ENCODE measurements at places on chromosomes 6 and 20.

GRCh38 chr6:98358173-98358572 lies 476.2 kb upstream of the POU3F2 start:
- DNase-seq = no peak

- DNase-seq = no peak
Measured at GRCh38 chr6:97081010-97081590, 156.6 kb downstream of the KLHL32 start.

DNA sequence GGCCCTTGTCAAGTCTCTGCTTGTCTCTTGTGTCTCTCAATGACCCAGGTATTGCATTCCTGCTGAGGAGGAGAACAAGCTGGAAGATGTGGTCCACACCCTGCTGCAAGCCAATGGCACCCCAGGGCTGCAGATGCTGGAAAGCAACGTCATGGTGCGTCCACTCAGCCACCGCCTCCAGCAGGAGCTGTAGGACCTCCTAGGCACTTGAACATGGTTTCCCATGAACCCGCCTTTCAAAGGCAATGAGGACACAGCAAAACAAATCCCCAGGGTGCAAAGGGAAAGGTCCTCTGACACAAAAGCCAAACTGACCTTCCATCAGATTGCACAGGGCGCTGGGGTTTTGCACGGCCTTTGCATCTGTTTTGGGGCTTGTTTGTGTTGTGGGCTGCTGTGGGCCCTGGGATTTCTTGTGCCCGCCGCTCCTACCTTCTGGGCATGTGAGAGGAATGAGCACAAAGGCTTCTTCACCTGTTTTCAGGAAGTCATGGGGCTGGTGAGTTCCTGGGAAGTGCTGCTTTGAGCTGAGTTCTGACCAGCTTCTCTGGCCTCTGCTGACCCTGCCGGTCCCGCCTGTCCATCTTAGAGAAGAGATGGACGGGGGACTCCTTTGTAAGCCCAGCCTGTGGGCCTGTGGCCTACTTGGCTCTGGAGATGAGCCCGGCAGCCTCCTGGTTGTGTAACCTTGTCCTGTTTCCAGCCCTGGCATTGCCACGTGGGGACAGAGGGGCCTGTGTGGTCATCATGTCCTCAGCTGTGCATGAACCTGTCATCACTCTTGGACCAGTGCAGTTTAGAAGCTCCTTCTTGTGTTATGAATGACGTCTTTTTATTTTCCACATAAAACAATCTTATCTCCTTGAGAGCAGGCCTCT lies 151.3 kb downstream of the DTNBP1 start:
- no peak for DNase-seq

DNA sequence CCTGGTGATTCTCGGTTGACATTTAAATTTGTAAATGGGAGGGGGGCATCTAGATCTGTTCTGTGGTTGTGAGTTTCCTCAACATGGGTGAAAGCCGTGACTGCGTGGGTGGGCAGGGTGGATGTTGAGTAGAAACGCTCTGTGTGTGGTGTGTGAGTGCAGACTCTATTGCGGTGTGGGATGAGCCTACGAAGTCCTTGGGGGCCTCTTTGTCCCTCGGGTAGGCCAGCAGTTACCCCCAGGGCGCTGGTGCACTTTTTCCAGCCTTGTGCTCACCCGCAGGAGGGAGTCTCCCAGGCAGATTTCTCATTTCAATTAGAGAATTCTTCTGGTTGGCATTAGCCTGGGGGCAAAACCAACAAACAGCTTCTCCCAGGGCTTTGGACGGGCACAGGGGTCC lies 10.6 kb downstream of the TOX2 start:
- peak; percentile 80 for DNase-seq

DNA sequence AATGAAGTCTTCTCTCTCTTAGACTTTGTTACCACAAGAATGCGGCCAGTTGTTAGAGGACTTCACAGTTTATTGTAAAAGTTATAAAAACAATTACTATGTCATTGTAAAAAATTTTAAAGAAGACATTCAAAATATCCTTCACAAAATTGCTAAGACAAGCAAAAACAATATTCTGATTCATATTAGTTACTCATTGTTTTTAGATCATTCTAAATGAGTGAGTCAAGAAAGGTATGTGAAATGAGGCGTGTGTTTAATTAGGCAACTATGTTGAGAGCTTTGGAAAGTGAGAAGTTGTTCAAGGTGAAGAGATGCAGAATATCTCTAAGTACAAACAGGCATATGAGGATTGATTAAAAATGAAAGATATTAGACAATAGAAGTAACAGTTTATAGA lies 875.3 kb downstream of the EYS start:
- DNase-seq = no peak

DNA sequence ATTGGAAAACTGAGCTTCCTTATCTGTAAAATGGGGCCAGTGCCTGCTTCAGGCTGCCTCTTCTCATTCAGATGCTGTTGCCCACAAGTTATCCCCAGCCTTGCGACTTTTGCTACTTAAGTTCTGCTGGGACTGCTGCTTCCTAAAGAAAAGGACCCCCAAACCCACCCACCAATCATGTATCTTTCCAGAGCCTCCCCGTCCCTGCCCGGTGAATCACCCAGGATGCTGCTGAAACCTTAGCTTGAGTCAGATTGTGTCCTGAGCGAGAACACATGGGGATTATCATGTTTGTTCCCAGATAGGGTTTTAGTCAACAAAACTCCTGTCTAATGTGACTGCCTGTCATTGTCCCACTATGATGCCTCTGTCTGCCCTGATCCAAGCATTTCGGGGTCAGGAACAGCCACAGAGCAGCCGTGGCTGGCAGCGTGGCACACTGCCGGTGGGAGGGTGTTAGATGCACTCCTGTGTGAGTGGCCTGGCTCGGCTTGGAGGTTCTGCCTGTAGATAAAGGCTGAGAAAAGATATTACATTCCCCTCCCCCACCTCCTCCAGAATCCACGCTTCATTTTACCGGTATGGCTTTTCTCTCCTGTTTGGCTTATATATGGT lies 79.9 kb downstream of the TOX2 start:
- DNase-seq = no peak

GRCh38 chr6:44228433-44228832 lies 5.0 kb downstream of the SLC29A1 start:
- no peak for DNase-seq

GRCh38 chr20:4926531-4927156 lies 74.7 kb downstream of the SLC23A2 start:
- no peak for DNase-seq

GRCh38 chr20:62030834-62031434 lies 34.7 kb downstream of the TAF4 start:
- DNase-seq = peak; percentile 10

- no peak for DNase-seq
Measured at GRCh38 chr6:157613011-157613522, 210.0 kb upstream of the SNX9 start.

- no peak for DNase-seq
Measured at GRCh38 chr20:47354714-47355488, 1.6 kb downstream of the ZMYND8 start.

DNA sequence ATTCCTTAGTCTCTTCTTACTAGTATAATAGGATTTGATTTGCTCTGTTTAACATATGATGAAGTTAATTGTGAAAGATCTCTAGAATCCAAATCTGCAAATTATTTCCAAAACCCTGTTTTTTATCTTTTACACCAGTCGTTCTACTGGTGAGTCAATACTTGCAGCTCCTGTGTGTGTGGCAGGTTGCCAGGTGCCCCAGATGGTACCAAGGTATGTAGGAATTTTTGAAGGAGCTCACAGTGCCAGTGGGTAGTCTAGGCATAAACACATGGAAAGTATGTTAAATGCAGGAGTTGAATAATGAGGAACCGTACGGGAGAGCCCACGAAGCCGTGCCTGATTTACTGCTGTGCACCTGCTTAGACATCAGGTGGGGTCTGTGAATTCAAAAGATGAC lies 192.2 kb downstream of the FARS2 start:
- no peak for DNase-seq

- DNase-seq = no peak
Measured at GRCh38 chr6:134114918-134115714, 62.7 kb upstream of the SLC2A12 start.

GRCh38 chr20:50658804-50659380 lies 32.5 kb downstream of the RIPOR3 start:
- DNase-seq = no peak
